ENCODE measurements at places on chromosomes 7 and 10.

GRCh38 chr7:112640685-112641084, 149.5 kb downstream of the TMEM168 start:
- DNase-seq: no peak

DNA sequence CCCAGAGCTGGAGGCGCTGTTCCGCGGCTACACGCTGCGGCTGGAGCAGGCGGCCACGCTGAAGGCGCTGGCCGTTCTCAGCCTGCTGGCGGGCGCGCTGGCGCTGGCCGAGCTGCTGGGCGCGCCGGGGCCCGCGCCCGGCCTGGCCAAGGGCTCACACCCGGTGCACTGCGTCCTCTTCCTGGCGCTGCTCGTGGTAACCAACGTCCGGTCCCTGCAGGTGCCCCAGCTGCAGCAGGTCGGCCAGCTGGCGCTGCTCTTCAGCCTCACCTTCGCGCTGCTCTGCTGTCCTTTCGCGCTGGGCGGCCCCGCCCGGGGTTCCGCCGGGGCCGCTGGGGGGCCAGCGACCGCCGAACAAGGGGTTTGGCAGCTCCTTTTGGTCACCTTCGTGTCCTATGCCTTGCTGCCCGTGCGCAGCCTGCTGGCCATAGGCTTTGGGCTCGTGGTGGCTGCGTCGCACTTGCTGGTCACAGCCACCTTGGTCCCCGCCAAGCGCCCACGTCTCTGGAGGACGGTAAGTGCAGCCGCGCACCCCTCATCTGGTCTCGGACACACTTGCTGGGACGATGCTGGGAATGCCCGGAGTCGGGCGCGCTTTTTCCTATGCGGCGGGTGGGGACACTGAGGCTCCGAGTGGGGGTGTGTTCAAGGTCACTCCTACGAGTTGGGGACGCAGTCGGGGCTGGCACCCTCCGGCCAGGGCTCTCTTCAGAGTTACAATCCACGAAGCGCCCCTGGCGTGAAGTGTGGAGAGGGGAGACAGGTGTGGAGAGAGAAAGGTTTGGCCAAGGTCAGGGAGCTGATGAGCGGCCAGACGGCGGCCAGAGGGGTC, 717 bp downstream of the ADCY1 start:
- peak; percentile 50 for DNase-seq

GRCh38 chr7:127833641-127834040, 181.6 kb downstream of the SND1 start:
- no peak for DNase-seq

DNA sequence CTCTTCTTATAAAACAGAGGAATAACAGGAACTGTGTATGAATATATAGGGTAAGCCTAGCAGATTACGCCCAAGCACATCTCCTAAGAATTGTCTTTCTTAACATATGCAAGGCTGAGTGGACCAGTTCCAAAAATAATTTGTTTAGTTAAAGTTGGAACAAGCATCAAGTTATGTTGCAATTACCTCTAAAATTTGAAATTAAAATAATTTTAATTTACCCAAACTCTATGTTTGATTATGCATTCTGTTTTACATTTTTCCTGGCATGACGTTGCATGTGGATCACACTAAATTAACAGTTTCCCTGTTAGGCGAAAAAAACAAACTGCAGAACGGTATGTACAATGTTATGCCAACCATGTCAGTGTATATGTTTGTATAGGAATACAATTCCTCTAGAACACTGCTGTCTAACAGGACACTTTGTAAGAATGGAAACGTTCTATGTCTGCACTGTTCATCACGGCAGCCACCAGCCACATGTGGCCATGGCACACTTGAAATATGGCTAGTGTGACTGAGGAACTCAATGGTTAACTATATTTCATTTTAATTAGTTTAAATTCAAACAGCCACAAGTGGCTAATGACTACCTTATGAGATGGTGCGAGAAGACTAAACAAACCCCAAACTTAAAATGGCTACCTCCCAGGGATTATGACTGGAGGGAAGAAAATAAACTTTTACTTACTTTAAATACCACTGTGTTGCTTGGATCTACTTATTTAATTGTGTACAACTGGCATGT, 281.1 kb upstream of the KLF14 start:
- no peak for DNase-seq

- DNase-seq: no peak
These were observed 298.7 kb upstream of the LRRTM3 start for GRCh38 chr10:66627156-66627555.

- peak; percentile 60 for DNase-seq
These were observed 11.7 kb upstream of the ZNF680 start for GRCh38 chr7:64574540-64575099.

- DNase-seq: peak; percentile 60
These were observed 1.0 kb downstream of the HSPB1 start for GRCh38 chr7:76303202-76304147.

- DNase-seq: no peak
These were observed 1.8 kb downstream of the SLK start for GRCh38 chr10:103968441-103969391.

DNA sequence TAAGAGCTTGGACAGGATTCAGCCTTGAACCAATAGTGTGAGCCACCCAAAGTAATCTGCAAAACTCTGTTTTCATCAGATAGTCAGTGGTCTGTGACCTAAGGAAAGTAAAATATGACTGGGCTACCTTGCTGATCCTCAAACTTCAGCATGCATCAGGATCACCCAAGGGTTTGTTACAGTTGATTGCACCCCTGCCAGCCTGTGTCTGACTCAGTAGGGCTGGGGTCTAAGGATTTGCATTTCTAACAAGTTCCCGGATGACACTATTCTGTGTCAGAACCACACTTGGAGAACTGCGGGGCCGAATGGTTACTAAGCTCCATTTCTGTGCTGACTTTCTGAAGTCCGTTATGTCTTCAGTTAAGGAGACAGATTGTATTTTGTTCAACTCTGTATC, 40.6 kb upstream of the TSPAN13 start:
- no peak for DNase-seq

DNA sequence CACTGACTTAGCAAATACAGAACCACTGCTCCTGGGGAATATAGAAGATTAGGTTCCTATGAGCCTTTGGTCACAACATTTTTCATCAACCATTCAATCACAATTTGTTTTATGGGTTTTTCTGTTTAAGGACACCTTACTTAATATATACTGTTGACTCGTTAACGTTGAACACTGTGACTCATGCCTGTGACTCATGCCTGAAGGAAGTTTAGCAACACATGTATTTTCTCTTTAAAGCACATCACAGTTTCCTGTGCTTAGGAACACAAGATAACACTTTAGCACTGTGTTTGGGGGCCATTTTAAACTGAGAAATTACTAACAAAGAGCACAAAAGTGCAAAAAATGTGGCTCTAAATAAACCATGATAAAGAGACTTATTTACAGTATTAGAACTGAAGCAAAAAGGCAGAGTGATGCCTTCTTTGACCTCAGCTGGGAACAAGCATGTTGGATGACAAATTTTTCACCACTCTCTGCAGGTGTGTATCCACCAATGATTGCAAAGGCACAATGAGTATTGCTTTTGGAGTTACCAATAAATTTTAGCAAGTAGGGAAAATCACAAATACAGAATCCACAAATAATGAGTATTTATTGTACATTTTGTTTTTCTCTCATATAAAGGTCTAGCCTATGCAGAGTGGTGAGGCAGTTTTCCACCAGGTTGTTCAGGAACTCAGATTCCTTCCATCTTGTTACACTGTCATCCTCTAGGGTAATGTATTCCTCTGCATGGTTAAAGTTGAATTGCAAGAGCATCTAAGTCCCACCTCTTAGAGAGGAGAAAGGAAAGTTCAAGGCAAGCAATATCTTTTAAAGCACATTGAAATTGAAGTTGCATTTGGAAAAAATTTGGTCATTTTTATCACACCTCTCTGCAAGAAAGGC, 7.3 kb downstream of the FGFBP3 start:
- DNase-seq: no peak

GRCh38 chr7:34564091-34564490, 93.9 kb upstream of the NPSR1 start:
- no peak for DNase-seq

DNA sequence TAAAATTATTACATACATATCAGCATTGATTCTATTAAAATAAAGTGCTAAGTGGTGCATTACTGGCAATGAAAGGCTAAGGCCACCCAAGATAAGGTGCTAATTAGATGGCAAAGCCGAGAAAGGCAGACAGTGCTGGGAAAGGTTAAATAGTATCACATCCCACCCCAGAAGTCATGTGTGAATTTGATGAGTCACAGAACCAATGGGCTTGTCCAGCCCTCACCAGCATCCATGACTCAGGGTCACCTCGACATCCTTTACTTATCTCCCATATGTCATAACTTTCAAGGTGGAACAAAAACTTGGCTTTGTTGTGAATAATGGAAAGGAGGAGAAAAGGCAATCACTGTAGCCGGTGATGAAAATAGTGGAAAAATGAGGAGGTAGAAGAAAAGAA, 459.1 kb downstream of the PLXNA4 start:
- no peak for DNase-seq

DNA sequence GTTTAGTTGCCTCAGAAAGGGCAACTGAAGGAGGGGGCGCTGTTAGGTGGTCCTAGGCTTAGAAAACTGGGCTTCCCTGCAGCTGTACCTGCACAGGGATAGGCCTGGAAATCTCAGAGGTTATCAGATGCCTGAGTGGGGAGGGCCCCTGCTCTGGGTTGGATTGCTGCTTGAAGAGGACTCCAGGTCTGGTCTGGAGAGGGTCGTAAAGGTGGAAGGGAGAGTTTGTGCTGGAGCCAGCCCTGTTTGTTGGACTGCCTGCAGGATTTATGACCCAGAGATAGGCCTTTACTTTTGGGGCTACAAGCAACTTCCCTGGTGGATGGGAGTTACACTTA, 765.9 kb downstream of the GRID1 start:
- no peak for DNase-seq

DNA sequence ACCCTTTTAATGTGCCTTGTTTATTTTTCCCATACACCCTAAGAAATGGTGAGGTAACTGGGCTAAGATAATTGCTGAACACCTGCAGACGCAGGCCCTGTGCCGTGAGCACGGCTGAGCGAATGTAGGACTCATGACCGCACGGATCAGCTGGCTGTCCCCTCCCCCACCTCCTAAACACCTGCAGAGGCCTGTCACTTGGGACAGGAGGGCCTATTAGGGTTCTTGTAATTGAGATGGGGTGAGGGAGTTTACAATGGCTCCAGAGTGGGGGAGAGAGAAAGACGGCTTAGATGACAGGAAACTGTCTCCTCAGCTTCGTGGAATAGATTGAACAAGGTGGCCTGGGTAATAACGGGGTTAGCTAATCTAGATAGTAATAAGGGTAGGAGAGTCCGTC, 291.7 kb upstream of the HABP2 start:
- no peak for DNase-seq

All from NCI-H774 (cell line).